ENCODE measurements at places on chromosomes 5 and 9. TPM values are rescaled to one million over a fixed set of nuclear protein-coding genes. Genes with fewer than 3 reads are reported as not detected.

DNA sequence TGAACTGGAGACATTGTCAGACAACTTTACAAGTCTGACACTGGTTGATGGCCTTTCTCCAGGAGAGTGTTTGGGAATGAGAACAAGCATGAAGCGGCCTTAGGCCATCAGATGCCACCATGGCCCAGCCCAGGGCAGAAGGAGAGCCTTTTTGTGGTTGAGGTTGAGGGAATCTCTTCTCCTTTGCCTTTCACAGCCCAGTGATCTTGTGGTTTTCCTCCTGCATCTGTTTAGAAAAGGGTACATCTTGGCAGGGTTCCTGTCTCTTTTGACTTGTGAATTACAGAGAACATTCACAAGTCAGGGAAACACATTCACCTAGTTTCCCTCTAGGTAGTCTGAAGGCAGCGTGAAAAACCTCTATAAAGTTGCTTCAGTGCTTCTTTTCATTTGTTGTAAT, 27.5 kb downstream of the DMRT2 start:
- no peak for DNase-seq

GRCh38 chr5:104659497-104659896, 1096.9 kb upstream of the NUDT12 start:
- no peak for DNase-seq

GRCh38 chr9:37030611-37030939, 3.5 kb downstream of the PAX5 start:
- no peak for DNase-seq

GRCh38 chr9:86535406-86535915, 181.3 kb upstream of the TUT7 start:
- DNase-seq = no peak

Gene CNTLN
- 11.3 TPM for total RNA-seq
